Pulmonary artery endothelial cell (primary cell): ENCODE measurements at places on chromosomes 11 and 22.

DNA sequence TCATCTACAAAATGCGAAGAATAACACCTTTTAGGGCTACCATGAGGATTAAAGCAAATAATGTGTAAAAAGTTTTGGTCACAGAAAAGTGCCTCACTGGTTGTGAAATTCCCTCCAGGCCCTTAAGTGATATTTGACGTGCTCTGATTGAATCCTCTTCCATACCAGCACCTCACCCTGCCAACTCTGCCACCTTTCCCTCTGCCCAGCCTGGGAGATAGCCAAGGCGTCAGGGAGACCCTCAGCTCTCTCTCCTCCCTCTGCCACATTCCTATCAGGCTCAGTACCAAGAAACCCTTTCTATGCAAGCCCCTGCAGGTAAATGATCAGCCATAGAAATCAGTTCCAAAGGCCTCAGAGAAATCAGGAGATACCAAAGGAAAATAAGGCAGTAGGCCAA, 21.4 kb downstream of the PLEKHA7 start:
- DNase-seq, result no peak

GRCh38 chr11:107301878-107302277, 155.7 kb downstream of the CWF19L2 start:
- no peak for DNase-seq

- DNase-seq, result no peak
Measured at GRCh38 chr22:48167238-48167637, 1404.8 kb downstream of the TBC1D22A start.

DNA sequence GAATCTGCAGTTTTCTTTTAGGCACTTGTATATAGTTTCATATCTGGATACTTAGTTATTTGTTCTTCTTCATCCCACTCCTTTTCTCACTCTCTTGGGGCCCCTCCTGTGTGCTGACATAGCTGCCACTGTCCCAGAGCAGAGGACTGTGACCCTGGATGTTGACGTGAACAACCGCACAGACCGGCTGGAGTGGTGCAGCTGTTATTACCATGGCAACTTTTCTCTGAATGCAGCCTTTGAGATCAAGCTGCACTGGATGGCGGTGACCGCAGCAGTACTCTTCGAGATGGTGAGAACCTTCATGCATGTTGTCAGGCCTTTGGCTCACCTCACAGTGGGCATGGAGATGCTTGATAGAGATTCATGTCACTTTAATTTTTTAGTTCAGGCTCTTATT, 50.9 kb upstream of the YWHAH start:
- no peak for DNase-seq

GRCh38 chr11:94455861-94456260, 37.8 kb downstream of the MRE11 start:
- DNase-seq, result no peak

DNA sequence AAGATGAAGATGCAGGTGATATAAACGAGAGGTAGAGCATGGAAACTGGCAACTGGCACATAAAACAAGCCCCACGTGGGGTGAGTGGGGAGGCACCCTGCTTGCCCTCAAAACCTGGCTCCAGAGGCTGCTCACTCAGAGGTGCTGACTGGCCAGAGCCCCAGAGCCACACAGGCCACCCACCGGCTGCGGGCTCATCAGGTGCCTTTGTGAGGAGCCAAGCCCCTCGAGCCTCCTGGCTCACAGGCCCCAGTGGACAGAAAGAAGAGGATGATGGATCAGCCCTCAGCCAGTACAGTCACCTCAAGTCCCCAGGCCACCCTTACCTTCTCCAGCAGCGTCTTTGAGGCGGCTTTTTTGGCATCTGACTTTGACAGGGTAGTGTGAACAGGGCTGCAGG, 6.2 kb downstream of the CHID1 start:
- DNase-seq, result no peak

- DNase-seq, result no peak
Measured at GRCh38 chr11:134363592-134363991, 31.8 kb downstream of the GLB1L2 start.

DNA sequence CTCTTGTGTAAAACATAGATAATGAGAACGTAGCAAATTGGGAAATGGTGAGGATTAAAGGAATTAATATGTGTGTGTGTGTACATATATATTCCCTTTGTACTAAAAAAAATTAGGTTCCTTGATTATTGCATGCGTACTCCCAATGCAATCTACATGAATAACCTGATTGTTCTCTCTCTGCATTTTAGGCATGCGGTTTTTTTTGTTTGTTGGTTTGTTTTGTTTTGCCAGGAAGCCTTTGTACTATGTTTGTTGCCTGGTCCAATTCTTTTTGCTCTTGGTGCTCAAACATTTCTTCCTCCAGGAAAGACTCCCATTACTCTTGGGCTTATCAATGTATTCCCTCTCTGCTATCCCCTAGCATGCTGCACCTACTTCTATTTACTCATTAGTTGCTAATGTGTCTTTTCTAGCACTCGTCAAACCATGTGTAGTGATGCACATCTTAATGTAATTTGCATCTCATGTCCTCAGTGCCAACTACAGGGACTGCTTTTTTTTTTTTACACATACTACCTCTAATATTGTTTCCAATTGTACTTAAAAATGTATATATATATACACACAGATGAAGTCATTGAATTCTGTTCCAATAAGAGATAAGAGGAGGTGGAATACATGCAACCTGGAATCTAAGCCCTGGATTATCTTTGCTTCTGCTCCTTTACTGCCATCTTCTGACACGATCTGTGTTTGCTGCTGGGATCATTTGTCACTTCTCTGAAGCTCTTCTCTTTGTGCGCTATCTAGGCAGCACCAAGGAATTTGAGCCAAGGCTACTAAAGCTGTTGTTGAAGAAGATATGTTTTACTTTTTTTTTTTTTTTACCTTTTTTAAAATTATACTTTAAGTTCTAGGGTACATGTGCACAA, 197.2 kb upstream of the ANO3 start:
- no peak for DNase-seq

DNA sequence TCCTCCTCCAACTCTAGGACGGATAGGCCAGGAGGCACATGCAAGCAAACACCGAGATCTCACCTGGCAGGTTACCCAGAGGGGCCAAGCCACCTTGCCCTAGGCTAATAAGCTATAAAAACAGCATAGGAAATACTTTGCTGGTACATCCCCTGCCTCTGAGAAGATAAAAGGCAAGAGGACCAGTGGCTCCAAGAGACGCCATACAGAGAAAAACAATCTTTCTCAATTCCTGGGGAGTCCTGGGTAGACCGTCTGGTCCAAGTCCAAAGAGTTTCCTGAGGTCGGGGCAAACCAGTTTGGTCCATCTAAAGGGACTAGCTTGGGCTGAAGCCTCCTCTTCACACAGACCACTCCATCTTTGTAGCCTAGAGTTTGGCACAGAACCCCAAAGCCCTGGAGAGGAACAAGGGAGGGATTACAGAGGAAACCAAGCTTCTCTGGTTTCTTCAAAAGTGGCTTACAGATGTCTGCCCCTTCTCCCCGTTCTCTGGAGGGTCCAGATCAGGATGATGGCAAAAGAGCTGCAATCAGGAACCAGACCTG, 40.4 kb downstream of the NUMA1 start:
- no peak for DNase-seq

DNA sequence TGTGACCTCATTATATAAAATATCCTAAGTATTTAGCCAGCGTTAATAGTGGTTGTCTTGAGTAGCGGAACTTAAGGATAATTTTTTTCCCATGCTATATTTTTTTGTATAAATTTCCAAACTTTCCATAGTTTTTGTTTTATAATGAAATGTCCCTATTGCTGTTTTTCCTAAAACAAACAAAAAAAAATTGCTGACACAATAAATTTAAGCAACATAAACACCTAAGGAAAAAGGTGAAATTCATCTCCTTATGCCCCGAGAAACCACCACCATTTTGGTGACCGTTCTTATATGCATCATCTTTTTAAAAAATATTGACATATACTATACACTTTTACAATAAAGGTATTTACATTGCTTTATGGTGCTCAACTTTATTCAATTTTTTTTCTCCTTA, 708.8 kb upstream of the ANO5 start:
- no peak for DNase-seq

DNA sequence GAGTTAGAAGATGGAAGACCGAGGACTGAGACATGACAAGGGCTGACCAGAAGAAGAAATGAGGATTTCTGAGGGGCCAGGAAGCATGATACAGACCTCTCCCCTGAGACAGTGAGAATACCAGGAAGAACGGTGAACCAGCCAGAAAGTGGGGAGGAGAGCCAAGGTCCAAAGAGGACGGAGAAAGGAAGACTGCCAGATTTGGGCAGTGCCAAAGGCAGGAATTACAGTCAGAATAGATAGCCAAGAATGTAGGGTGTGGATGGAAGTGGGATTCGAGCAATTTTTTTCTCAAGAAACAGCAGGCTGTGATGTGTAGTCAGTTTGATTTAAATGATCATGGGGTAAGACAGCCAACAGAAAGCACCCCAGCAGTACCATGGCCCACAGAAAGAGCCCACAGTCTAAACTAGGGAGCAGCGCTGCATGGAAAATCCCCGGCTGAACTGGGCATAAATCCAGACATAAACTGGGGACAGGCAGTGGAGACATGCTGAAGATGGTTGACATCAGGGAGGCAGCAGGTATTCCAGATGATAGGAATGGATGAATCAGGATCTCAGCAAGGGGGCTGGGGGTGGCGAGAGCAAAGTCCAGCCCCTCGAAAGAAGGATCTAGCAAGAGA, 67.3 kb upstream of the BARX2 start:
- DNase-seq, result no peak

DNA sequence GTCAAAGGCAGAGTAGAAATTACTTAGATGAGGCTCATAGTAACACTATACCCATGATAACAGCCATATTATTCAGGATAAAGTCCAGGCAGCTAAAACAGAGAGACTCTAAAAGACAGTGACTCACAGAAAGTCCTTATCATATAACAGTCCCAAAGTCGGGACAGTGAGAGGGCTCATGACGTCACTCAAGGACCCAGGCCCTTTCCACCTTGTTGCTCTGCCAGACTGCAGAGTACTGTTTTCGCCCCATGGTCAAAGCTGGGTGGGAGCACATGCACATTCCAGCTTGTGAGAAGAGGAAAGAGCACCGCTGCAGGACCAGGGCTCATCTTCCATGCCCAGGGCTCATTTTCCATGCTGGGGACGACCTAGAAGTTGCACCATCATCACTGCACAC, 29.4 kb upstream of the NUP50 start:
- DNase-seq, result no peak

DNA sequence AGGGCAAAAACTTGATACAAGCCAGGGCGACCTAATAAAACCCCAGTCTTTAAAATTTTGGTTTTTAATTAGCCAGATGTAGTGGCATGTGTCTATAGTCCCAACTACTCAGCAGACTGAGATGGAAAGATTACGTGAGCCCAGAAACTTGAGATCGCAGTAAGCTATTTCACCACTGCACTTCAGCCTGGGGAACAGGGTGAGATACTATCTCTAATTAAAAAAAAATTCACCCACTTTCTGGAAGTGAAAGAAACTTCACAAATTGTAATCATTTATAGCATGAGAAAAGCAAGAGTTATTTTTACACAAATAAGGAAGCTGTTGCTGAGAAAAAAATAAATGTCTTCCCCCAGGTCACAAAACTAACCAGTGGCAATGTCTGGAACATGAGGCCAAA, 882 bp upstream of the GLYATL2 start:
- DNase-seq, result no peak

DNA sequence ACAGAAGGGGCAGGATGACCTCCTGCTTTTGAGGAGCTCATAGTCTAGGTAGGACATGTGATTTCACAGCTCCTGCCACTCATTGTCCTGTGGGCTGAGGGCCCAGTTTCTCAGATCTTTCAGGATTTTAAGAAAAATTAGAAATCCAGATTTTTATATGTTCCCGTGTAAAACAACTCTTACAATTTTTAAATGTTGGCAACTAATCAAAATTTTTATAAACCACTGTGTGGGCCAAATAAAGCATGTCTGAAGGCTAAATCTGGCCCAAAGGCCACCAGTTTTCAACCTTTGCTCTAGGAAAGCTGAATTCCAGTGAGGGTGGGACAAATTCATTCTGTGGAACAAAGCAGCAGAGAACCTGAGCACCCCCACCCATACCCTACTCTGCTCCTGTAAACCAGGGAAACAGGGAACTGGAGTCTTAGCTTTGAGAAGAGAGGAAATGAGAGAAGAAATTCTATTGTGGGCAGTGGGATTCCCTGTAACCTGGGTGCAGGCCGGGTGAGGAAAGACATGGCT, 20.6 kb downstream of the LRRC32 start:
- no peak for DNase-seq

DNA sequence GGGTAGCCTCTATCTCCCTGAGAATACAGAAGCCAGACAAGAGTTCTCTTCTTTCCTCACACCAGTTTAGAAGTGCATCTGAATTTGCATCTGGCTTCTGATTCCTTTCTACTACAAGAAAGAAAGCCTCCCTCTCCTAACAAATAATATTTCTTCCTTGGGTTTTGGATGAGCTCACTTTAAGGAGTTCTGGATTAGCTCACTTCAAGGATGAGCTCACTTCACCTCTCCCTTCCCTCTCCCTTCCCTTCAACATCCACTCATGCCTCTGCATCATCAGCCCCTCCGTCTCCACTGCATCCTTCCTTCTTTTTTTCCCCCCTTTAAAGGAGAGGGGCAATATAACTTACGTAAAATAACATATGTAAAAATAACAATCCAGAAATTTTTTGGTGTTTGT, 1.6 kb upstream of the MTNR1B start:
- DNase-seq, result no peak

DNA sequence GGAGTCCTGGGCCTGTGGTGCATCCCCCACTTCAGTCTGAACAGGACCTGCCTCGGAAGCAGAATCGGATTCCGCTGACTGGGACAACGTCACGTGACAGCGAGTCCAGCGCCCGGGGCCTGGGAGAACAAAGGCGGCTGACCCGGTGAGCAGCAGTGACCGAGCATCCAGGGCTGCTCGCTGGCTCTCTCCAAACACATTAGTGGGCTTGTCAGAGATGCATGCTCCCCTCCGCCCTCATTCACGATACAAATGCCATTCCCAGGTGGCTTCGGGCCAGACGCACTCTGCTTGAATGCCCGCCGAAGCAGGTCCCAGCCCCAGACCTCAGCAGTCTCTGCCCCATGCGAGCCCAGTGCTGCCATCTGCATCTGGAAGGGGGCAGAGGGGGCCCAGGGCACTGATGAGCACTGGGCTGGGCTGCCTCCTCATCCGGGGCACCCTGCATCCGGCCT, 91.0 kb downstream of the WNT7B start:
- no peak for DNase-seq

DNA sequence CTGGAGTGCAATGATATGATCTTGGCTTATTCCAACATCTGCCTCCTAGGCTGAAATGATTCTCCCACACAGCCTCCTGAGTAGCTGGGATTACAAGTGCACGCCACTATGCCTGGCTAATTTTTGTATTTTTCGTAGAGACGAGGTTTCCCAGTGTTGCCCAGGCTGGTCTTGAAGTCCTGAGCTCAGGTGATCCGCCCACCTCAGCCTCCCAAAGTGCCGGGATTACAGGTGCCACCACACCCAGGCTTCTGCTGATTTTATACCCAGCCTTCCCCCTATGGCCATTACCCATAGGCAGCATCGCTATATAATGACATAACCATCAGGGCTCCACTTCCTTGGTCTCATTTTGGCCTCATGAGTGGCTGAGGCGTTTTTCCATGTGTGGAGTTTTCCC, 60.6 kb upstream of the RAB1B start:
- DNase-seq, result no peak

GRCh38 chr22:31346733-31347250, 646 bp upstream of the PATZ1 start:
- no peak for DNase-seq

- no peak for DNase-seq
Measured at GRCh38 chr11:19632499-19632834, 80.2 kb upstream of the NAV2 start.

GRCh38 chr11:60310407-60310998, 16.6 kb upstream of the MS4A6E start:
- no peak for DNase-seq
